ENCODE measurements at places on chromosomes 2 and 18. TPM values are rescaled to one million over a fixed set of nuclear protein-coding genes. Genes with fewer than 3 reads are reported as not detected.

DNA sequence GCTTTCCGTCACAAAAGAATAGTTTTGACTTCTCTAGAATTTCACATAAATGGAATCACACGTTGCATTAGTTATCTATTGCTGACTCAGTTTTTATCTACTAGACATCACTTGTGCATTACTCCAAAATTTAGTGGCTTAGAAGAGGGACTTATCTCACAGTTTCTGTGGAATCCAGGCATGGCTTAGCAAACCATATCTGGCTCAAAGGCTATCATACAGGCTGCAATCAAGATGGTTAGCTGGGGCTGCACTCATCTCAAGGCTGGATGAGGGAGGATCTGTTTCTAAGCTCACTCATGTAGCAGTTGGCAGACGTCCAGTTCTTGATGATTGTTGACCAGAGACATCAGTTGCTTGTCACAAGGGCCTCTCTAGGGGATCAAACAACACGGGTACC lies 6.6 kb upstream of the DSC3 start:
- H3K36me3 ChIP-seq, result peaks cover 1% of the 10 kb centered on the region
- peaks cover under 1% of the 10 kb centered on the region for H3K27me3 ChIP-seq

DNA sequence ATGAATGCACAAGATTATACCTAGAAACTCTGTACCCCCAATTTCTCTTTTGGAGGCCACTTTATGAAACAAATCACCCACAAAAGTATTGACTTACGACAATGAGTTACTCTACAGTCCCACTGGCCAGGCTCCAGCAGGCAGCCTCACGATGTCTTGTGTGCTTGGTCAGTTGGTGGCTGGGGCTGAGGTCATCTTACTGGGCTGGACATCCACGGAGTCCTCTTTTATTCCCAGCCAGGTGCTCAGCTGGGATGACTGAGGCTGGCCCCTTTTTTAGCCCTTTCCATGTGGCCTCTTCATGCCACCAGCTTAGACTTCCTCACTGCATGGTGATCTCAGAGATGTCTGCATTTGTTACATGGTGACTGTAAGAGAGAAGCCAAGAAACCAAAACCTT lies 8.9 kb upstream of the ID2 start:
- peaks cover 4% of the 10 kb centered on the region for H3K27me3 ChIP-seq
- DNase-seq, result no peak
- H3K36me3 ChIP-seq, result peaks cover 20% of the 10 kb centered on the region
- peaks cover 3% of the 10 kb centered on the region for H3K4me1 ChIP-seq
- no peak overlapping the region for H3K27ac ChIP-seq

DNA sequence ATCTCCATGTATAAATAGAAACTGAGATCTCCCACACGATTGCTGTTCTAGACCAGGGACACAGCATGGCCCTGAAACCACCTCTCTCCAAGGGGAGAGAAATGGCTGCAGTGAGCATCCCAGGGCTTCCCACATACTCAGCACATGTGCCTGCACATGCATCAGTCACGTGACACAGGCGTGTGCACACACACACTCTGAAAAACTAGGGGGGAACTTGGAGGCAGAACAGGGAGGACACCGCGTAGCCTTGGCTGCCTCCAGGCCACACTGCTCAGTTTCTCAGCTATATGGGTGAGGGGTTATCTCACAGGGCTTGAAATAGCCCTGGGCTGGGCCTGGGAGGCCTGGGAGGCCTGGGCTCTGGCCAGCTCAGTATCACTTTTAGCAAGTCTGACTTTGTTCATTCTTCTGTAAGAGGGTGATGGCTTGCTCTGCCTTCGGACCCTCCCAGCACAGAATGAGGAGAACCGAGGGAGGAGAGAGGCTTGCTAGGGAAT lies 66.9 kb downstream of the EMX1 start:
- H3K4me3 ChIP-seq, result no peak overlapping the region
- H3K27ac ChIP-seq, result no peak overlapping the region
- H3K27me3 ChIP-seq, result peaks cover 9% of the 10 kb centered on the region
- no peaks in the 10 kb centered on the region for H3K36me3 ChIP-seq
- DNase-seq, result no peak

DNA sequence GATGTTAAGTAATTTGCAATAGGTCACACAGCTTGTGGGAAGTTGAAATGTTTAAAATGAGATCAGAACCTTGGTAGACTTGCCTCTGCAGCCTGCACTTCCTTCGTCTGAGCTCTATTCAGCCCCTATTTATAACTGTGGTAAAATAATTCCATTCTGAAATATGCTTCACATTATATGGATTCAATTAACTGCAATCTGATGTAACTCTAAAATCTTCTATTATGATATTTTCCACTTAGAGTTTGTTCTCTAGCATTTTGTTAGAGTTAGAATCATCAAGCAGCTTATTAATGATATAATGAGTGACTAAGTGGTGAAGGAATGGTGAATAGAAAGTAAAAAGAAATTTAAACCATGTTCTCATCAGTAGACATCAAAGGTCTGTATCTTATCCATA lies 139.6 kb upstream of the ARHGAP28 start:
- DNase-seq, result no peak
- no peak overlapping the region for H3K27ac ChIP-seq
- H3K27me3 ChIP-seq, result no peaks in the 10 kb centered on the region

GBX2 gene
- 1.2 TPM for total RNA-seq
